ENCODE measurements at places on chromosomes 2 and 18.

GRCh38 chr2:63049211-63049969 lies 1.2 kb upstream of the OTX1 start:
- peak; percentile 51 for DNase-seq

DNA sequence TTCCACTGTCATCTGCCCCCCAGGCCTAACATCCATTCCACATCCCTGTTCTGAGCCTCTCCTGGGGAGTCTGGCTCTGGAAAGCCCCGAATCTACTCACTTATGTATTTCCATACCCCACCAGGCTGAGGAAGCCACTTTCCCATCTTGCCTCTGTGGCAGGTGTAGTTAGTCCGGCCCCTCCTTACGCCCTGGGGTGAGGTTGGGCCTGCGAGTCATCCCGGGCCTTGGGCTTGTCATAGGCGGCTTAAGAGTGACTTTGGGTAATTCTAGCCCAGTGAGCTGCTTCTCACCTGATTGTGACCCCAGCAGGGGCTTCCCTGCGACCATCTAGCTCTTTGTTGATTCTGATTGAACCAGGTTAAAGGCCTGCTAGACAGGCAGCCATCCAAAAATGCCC lies 21.1 kb downstream of the PCARE start:
- DNase-seq, result no peak

DNA sequence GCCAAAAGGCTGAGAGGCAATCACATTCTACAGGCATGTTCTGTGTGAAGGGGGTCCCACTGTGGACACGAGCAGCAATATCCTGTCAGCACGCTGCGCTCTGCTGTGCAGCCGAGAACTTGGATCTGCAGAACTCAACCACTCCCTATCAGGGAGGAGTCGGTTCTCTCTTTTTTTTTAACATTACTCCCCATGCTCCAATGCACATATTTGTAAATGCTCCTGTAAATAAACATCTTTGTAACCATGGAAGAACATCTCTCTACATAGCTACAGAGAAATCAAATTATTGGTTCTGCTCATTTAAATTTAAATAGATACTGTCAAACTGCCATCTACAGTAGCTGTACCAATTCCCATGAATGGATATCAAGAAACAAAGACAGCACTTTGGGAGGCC lies 3.0 kb upstream of the ANKRD23 start:
- no peak for DNase-seq

DNA sequence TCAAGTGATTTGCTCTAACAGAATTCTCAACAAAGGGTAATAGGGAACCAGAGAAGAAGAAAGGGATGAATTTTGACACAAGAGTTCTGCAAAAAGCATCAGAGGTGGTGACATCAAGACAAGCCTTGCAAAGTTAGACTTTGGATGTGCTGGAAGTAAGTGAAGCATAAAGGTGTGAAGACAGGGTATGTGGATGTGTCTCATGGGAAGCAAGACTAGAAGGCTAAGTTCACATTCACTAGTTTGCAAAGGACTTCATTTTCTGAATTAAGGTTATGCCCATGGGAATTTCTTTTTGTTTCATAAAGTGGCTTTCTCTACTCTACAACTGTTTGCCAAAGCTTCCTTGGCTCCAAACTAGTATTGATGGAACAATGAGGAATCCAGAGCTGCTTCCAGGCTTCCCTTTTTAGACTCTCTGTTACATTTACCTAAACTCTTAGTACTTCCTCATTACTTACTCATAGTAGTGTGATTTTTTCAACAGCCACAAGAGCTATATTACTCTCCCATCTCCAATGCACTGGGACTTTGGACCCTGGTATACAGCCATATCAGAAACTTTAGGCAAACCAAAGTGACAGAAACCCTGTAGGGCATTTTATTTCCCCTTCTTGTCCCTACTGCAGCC lies 21.1 kb upstream of the IHH start:
- no peak for DNase-seq

GRCh38 chr2:209424199-209424701 lies 403 bp downstream of the MAP2 start:
- peak; percentile 59 for DNase-seq

GRCh38 chr2:119487434-119488244 lies 36.6 kb downstream of the SCTR start:
- DNase-seq, result no peak

DNA sequence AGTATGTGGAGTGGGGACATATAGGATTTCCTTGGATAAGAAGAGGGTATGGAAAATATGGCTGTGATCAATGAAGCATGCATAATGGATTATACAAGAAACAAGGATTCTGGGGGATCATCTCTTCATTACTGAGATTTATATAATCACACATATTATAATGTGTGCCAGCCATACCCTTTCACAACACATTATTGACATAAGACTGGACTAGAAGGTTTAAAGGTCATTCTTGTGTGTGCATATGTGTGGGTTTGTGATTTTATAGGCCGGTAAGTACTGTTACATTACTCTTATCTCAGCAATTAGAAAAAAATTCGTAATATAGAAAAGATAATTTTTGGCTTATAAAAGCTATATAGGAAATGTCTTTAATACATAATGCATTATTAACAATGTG lies 62.2 kb upstream of the DCC start:
- DNase-seq, result no peak

- DNase-seq, result no peak
Observed at GRCh38 chr18:31686986-31687928, 2.9 kb upstream of the B4GALT6 start.

DNA sequence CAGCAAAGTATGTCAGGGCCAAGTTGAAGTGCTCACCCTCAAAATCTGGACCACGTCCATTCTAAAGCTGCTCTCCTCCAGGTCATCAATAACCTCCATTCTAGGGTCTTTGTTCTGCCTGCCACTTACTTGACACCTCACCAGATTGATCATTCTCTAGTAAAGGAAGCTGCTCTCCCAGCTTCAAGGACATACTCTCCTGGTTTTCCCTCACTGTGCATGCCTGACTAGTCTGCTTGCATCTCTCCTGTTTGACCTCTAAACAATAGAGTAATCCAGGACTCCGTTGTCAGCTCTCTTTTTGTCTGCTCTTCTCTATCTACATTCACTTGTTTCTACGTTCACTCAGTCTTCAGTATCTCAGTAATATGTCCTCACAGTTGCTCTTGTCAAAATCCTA lies 59.1 kb downstream of the FRZB start:
- no peak for DNase-seq

- DNase-seq, result no peak
Observed at GRCh38 chr2:112831946-112832840, 4.4 kb downstream of the IL1B start.

DNA sequence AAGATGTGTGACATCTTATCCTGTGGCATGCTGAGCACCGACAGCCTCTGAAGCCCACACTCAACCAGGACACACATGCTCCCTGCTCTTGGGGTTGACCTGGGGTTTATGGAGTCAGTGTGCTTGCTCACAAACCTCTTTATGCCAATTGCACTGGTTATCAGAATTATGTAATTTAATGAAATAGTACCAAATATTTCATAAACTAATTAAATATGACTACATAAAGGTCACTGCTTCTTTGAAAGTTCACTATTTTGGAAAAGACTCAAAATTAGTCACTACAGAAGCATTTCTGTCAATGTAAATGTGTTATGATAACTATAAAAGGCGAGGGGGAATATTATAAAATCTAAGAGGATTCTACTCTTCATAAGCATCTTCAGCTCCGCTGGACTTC lies 76.7 kb downstream of the FHOD3 start:
- no peak for DNase-seq

DNA sequence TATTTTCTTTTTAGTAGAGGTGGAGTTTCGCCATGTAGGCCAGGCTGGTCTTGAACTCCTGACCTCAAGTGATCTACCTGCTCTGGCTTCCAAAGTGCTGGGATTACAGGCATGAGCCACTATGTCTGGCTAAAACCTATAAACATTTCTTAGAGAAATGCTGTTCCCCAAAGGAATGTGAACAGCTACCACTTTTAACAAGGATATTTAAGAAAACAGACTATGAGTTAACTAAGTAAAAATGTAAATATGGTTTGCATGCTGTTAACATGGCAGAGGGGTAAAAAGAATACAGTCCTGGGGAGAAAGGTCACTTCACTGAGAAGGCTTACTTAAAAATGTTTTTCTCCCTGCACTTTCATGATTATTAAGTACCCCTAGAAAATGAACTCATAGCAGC lies 57.1 kb downstream of the SLC16A14 start:
- no peak for DNase-seq

GRCh38 chr18:21735452-21736015 lies 5.1 kb upstream of the MIB1 start:
- DNase-seq, result peak; percentile 62

DNA sequence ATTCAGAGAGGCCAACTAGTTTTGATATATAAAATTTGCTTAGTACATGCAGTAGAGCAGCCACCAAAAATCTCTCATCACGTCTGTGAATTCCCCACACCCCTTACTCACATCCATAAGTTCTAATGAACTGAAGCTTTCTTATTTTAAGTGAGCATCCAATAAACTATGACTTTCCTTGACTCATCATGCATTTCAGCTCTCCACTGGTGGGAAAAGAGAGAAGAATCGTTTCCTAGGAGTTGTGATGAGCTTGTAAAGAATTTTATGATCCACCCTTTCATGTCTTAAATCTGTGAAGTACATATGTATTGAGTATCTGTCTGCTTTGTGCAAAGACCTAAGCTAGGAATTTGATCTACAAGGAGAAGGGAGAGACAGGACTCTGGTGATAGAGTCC lies 428.6 kb downstream of the SETBP1 start:
- no peak for DNase-seq

GRCh38 chr2:43980902-43981301 lies 14.9 kb downstream of the LRPPRC start:
- no peak for DNase-seq

DNA sequence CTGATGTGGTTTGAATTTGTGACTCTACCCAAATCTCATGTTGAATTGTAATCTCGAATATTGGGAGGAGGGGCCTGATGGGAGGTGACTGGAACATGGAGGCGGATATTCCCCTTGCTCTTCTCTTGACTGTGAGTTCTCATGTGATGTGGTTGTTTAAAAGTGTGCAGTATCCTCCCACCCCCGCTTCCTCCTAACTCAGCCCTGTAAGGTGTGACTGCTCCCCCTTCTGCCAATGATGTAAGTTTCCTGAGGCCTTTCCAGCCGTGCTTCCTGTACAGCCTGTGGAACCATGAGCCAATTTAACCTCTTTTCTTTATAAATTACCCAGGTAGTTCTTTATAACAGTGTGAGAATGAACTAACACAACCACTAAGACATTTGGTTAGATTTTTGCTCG lies 458.4 kb downstream of the THSD7B start:
- DNase-seq, result no peak

Data from WTC11 (cell line).